Muscle of arm (tissue), 14 donors: ENCODE measurements at places on chromosomes 7 and 10. TPM values are rescaled to one million over a fixed set of nuclear protein-coding genes. Genes with fewer than 3 reads are reported as not detected.

Gene DMBT1
- polyA plus RNA-seq: not detected

DNA sequence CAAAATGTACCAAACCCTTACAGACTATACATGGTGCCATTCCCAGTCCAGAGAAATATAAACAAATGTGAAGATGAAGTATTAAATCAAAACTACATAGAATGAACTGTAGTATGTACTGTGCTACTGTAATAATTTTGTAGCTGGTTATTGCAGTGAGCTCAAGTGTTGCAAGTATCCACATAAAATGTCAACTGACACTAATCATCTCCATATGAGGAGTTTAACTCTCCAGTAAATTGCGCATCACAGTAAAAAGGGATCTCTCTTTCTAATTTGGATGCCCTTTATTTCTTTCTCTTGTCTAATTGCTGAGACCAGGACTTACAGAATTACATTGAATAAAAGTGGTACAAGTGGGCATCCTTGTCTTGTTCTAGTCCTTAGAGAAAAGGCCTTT, 165.5 kb downstream of the CPED1 start:
- DNase-seq: no peak

GRCh38 chr10:9102026-9102425, 1047.5 kb downstream of the GATA3 start:
- no peak for DNase-seq

Gene CD36
- polyA plus RNA-seq: 260 TPM

- DNase-seq: no peak
Observed at GRCh38 chr10:131703541-131703940, 197.3 kb upstream of the PPP2R2D start.
